T-cell (primary cell): ENCODE measurements at places on chromosomes 2 and 18. TPM values are rescaled to one million over a fixed set of nuclear protein-coding genes. Genes with fewer than 3 reads are reported as not detected.

DNA sequence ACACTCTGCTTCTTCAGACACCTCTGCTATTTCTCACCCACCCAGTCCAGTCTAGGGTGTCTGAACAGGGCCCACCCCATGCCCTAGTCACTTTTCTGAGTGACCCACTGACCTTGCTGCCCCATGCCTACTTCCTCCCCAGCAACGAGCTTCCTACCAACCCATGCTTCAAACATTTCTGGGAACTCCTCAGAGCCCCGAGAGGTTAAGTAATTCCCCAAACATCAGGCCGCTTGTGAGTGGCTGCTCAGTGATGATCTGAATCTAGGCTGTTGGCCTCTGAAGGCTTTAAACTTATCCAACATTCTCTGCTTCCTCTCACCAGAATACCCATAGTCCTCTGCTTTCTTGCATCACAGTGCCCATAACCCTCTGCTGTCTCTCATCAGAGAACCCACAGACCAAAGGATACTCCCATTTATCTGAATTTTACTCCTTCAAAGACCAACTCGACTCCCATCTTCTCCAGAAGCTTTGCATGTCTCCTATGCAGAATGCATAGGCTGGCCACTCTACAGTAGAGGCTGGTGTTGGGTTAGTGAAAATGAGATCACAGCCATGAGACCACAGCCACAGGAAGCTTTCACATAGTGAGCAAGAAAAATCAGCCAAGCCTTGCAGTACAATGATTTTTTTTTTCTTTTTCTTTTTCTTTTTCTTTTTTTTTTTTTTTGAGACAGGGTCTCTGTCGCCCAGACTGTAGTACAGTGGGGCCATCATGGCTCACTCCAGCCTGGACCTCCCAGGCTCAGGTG is 309.5 kb upstream of the LYPD1 start:
- no peak for DNase-seq

GRCh38 chr2:152820048-152820447 is 101.6 kb downstream of the ARL6IP6 start:
- no peak for DNase-seq

The SRD5A2 gene
- not detected for total RNA-seq

DNA sequence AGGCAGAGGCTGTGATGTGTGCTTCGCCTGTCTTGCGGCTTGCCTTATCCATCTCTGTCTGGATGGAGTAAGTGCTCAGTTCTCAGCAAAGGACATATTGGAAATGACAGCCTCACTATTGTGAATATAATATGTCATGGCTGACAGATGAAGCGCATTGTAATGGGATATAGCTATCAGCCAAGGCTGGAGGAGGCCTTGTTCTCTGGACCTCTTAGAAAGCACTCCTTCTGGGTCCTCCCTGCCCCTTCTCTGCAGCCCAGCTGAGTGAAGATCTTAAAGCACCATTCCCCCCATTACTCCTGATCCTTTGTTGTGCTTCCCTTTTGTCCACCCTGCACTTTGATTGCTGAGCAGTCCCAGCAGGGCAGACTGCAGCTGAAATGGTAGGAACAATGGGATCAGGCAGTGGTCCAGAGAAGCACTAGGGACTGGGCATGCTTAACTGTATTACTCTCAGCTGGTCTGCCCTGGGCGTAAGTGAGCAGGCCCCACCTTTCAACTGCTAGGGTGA is 265.3 kb downstream of the SETBP1 start:
- DNase-seq, result no peak

The RFTN2 gene
- not detected for total RNA-seq

The GNLY gene
- 377 TPM for total RNA-seq

The C2orf66 gene
- not detected for total RNA-seq

GRCh38 chr18:63241317-63241712 is 78.3 kb downstream of the BCL2 start:
- DNase-seq, result no peak

DNA sequence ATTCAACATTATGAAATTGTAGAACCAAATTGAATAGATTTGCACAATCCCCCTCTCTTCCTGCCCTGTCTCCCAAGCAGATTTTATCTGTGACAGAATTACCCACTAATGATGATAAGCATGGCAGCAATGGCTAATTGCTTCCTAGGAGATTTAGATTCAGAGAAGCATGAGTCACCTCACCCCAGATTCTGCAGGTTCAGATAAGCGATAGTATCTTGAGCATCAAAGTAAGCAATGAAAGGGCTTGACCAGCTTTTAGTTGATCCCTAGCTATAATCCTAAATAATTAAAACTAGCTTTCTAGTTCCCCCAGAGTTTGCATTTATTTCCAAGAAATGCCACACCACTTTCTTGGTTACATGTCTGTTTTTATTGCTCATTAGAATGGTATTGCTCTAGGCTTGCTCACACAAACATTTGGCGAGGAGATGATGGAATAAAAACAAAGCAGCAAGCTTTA is 204.3 kb downstream of the GULP1 start:
- DNase-seq, result no peak

DNA sequence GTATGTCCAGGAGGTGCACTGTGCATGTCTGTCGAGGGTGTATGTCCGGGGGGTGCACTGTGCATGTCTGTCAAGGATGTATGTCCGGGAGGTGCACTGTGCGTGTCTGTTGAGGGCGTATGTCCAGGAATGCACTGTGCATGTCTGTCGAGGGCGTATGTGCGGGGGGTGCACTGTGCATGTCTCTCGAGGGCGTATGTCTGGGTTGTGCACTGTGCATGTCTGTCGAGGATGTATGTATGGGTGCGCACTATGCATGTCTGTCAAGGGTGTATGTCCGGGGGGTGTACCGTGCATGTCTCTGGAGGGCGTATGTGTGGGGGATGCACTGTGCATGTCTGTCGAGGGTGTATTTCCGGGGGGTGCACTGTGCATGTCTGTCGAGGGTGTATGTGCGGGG is 249.3 kb upstream of the MYT1L start:
- no peak for DNase-seq

The CLEC4F gene
- total RNA-seq, result not detected

The CFC1 gene
- not detected for total RNA-seq

DNA sequence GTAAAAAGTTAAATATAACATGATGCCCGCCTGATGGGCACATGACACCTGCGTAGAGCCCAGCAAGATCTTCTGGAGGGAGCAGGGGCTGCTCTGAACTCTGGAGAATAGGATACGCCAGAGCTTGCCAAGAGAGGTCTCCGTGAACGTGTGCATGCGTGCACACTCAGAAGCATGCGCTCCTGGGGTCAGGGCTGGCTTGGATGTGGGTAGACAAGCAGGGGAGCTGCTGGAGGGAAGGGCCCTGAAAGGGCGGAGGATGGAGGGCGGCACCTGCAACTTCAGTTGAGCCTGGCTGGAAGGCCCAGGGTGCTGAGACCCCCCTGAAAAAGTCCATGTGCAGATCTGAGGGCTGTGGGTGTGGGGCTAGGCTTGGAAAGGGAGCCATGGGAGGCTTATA is 828.4 kb upstream of the SALL3 start:
- no peak for DNase-seq

The POTEJ gene
- not detected for total RNA-seq

DNA sequence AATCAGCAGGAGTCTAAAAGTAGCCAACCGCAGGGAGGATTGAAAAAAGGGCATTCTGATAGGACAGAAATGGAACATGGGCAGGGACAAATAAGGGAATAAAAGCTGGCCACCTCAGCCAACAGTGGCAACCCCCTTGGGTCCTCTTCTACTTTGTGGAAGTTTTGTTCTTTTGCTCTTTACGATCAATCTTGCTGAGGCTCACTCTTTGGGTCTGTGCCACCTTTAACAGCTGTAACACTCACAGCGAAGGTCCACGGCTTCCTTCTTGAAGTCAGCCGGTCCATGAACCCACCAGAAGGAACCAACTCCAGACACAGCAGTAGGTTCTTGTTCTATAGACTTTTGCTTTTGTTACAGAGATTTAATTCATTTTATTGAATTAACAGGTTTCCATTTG is 285.4 kb upstream of the CDH20 start:
- DNase-seq, result no peak

GRCh38 chr2:7450188-7450832 is 533.1 kb downstream of the RNF144A start:
- peak; percentile 74 for DNase-seq

The CCDC68 gene
- total RNA-seq, result not detected

The FAM237A gene
- not detected for total RNA-seq

The MOGAT1 gene
- not detected for total RNA-seq

The PSD4 gene
- total RNA-seq, result 147 TPM

GRCh38 chr18:53790786-53791185 is 433.7 kb downstream of the MBD2 start:
- no peak for DNase-seq

DNA sequence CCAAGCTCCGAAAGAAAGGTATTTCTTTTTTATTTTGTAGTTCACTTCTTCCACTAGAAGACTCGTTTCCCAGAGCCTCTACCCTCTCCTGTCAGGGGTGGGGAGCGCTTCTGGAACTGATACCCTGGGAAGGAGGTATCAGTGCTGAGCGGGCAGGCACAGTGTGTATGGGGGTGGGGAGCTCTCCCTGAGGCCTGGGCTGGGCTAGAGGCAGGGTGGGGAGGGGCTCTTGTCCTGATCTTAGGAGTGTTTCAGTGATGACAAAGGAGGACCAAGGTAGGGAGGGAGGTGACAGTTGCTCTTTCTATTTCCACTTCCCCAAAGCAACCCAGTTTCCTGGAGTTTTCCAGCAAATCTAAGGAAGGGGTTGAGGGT is 65.4 kb downstream of the ARHGAP25 start:
- DNase-seq, result no peak

The GLI2 gene
- total RNA-seq, result 0.25 TPM

DNA sequence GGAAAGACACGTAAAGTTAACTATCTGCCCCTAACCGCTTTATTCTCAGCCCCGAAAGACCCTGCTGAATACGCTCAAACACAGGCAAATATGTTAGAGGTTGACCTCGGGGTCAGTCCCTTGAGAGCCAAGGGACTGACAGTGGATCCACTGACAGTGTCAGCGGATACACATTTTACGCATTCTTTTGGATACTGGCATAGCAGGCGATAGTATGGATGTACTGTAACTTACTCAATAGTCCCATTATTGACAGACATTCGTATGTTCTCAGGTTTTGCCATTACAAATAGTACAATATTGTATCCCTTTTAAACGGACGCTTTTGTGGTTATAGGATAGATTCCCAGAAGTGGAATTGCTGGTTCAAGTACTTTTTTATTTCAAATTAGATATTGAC is 13.4 kb downstream of the ATP6V1B1 start:
- no peak for DNase-seq

The CD207 gene
- total RNA-seq, result not detected

GRCh38 chr2:121135168-121135853 is 149.7 kb downstream of the TFCP2L1 start:
- no peak for DNase-seq

The GPR35 gene
- total RNA-seq, result 6.2 TPM

The AFF3 gene
- total RNA-seq, result 10.2 TPM

The CRACDL gene
- 0.95 TPM for total RNA-seq

- no peak for DNase-seq
Observed at GRCh38 chr2:43030551-43031307, 195.7 kb downstream of the ZFP36L2 start.

- DNase-seq, result no peak
Observed at GRCh38 chr2:114546531-114546930, 104.1 kb downstream of the DPP10 start.

- DNase-seq, result no peak
Observed at GRCh38 chr18:41905786-41906527, 49.1 kb upstream of the PIK3C3 start.

The NR4A2 gene
- 226 TPM for total RNA-seq

- DNase-seq, result no peak
Observed at GRCh38 chr2:97870396-97870843, 125.3 kb downstream of the TMEM131 start.

GRCh38 chr18:77042583-77042982 is 90.0 kb downstream of the MBP start:
- no peak for DNase-seq

DNA sequence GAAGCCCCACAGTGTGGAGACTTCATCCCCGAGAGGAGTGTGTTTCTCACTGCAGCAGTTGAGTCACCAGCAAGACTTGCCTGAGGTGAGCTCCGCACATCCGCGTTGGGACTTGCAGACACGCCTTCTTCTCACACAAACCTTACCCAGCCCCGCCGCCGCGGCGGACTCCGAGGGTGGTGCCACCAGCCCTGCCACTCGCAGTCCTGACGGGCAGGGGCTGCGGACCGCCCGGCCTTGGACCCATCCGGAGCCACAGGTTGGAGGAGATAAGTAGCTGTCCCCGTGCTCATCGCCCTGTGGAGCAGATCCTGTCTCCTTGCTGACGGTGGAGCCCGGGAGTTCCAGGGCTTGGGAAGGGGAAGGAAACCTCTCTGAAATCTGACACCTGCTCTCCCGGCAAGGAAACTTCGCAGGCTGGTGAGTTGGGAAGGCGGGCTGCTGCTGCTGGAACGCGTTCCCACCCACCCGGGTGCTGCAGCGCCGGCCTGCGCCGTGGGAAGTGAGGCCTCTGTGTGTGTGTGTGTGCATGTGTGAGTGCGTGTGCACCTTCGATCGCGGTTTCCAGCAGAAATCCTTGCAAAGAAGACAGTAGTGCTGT is at the start of gene RAB27B:
Gene RAB27B (plus strand): TSS at position 197 of the 601 bp plus-strand sequence. CDS start 49,109 bp downstream, outside the sequence.
- peak; percentile 73 for DNase-seq

The FSIP2 gene
- total RNA-seq, result 0.25 TPM

The GREB1L gene
- not detected for total RNA-seq
